Activated naive CD4-positive, alpha-beta T cell treated with Interleukin-2 at 50 U/mL for 16 hours (primary cell): ENCODE measurements at places on chromosomes 4 and X.

GRCh38 chrX:40285876-40286275 is 188.1 kb upstream of the BCOR start:
- no peak for DNase-seq

- no peak for DNase-seq
Observed at GRCh38 chr4:100782356-100782755, 264.5 kb upstream of the EMCN start.

DNA sequence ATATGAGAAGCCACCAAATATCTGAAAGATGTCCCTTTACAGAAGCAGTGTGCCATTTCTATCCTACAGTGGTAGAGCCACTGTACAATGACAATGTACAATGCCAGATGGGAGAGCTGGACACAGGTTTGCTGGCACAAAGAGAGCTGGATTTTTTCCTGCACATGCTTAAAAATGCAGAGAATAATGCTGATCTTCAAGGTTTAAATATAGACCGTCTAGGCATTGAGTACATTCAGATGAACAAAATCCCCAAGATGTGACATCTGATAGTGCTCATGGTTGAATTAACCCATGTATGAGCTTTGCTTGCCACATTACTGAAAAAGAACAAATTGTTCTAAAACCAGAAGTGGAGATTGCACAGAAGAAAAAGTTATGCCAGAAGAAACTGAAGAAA is 11.7 kb downstream of the ADGRL3 start:
- DNase-seq: no peak

GRCh38 chr4:77446601-77447000 is 159.0 kb upstream of the CXCL13 start:
- DNase-seq: no peak

GRCh38 chr4:145308598-145308997 is 128.2 kb upstream of the OTUD4 start:
- DNase-seq: no peak

DNA sequence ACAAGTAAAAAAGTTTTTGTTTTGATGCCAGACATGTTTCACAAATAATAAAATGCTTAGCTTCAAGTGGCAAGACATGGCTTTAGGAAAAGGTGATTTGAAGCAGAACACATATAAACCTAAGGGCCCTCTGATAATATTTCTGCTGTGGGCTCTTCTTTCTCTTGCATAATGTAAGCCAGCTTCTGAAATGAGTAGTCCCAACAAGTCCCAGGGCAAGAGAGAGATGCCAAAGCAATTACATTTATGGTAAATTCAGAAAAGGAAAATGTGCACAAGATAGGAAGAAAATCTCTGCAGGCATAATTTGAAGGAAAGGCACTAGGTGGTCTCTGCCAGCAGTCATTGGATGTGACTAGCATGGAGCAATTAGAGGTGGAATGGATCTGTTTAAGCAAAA is 170.8 kb upstream of the GALNT7 start:
- DNase-seq: no peak

DNA sequence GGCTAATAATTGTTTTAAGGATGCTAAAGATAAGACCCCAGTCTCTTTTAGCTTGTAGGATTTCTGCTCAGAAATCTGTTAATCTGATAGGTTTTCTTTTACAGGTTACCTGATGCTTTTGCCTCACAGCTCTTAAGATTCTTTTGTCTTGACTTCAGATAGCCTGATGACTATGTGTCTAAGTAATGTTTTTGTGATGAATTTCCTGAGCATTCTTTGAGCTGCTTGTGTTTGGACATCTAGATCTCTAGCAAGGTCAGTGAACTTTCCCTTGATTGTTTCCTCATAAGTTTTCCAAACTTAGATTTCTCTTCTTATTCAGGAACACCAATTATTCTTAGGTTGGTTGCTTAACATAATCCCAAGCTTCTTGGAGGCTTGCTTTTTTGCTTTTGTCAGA is 104.1 kb downstream of the ZNF518B start:
- DNase-seq: no peak

DNA sequence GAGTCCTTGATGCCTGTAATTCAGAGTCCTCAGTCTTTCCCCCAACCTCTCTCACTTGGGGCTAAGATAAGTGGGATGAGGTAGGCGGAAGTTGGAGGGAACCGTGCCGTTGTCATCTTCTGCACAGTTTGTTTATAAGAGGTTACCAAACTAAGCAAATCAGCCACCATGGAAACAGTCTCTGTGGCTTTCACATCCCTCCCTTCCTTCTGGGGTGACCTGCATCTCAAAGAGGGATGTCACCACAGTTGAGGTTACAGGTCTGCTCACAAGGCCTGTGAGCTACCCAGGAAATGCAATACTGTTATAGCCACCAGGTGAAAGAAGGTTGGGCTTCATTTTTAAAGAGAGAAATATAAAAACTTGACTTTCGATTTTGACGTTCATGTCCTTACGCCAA is 26.3 kb downstream of the RTL5 start:
- peak; percentile 44 for DNase-seq

DNA sequence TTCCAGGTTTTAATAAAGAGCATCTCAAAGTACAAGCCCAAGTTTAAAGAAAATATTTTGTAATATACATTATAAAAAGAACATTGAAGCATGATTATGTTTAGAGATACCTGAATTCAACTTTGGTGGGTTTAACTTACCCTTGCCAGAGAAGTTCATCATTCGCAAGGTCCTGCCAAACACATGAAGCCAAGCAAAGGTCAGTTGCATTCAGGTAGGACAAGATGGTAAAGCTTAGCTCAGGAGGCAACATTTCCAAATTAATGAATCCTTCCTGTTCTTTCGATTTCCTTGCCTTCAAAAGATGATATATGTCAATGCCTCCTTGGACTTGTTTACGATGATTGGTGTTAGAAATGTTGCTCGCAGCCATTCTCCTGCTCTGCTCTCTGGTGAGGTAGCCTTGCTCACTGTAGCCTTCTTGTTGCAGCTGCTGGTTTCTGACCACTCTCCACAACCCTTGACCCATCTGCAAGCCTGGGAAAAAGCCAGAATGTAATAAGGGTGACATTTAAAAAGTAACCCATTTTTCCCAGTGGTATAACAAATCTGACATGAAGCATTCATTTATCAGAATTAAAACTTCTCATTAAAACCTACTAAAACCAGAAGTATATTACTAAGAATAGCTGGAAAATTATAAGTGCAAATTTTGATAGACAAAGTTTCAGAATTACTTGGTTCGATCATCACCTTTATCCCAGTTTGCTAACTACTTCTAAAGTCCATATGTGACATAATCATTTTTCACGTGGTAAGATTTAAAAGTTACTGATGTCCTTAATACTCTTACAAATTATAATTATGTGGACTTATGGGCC is 20.6 kb downstream of the FBXO8 start:
- no peak for DNase-seq

DNA sequence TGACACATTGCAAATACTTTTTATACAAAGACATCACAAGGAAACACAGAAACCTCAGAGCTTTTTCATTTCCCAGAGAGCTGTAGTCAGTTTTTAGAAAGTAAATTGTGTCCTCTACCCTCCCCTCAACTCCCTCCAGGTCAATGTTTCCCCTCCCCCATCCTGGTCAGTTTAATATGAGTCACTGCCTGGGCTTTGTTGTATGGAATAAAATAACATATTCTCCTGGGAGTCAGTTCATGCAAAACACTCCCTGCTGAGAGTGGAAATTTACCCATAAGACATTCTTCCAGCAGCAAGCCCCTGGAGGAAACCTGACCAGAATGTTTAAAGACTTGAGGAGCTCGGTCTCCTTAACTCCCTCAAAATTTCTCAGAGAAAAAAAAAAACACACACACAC is 270.1 kb upstream of the LDB2 start:
- DNase-seq: no peak

- DNase-seq: no peak
Observed at GRCh38 chr4:53702334-53703266, 111.3 kb upstream of the LNX1 start.

- no peak for DNase-seq
Observed at GRCh38 chr4:52212702-52213101, 161.6 kb downstream of the SPATA18 start.

DNA sequence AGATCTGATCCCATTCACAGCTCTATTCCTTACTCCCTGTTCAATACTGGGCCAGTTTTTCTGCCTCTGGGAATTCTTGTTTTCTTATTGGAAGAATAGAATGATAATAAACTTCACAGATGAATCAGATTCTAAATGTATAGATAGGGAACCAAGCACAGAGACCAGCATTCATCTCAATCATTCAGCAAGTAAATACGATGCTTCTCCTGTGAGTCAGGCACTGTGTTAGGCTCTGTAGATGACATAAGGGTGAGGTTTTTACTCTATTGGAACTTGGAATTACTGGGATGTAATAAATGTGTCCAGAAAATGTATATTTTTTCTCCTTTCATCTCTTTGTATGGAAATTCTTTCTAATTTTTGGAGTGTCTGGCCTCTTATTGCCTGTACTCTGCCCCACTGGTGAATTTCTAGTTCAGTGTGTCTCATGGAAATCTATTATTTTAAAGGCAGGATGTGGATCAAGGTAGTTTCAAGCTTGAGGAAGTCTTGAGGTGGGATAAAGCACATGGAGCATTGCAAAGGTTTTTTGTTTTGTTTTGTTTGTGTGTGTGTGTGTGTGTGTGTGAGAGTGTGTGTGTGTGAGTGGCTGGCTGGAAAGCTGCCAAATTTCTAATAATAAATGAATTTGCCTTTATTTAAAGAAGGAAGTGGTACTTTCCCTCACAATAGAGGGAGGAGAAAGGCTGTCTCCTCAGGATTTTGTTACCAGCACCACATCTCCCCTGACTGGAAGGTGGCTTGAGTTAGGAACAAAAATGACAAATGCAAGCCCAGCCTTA is 117.9 kb upstream of the HS3ST1 start:
- DNase-seq: no peak

- no peak for DNase-seq
Observed at GRCh38 chrX:153458476-153458875, 11.9 kb downstream of the HAUS7 start.

- DNase-seq: no peak
Observed at GRCh38 chr4:823761-824460, 2.0 kb downstream of the CPLX1 start.

DNA sequence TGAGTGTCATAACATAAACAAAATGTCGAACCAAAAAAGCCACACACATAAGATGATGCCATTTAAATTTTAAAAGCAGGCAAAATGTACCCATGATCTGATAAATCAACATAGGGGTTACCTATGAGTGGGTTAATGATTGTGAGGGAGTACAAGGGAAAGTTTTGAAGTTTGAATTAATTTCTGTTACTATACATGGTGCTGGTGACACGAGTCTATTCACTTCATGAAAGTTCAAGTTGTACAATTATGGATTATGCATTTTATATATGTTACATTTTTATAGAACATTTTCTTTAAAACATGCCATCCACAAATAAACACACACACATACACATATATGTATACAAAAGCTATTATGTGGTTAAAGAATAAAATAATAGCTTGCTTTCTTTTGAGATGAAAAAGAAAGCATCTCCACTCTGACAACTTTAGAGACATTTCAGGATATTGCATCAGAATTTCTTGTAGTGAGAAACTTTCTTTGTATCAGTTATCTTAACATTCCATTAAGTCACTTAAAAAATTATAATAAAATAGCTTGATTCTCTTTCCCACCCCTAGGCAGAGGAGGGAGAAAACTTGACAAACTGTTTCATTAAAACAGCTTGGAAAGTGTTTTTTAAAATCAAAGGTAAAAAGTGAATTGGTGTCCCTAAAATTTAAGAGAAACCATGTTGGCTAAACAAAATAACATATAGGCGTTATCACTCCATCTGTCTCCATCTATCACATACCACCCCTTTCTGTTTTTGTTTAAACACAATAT is 891.8 kb upstream of the NDST4 start:
- no peak for DNase-seq

DNA sequence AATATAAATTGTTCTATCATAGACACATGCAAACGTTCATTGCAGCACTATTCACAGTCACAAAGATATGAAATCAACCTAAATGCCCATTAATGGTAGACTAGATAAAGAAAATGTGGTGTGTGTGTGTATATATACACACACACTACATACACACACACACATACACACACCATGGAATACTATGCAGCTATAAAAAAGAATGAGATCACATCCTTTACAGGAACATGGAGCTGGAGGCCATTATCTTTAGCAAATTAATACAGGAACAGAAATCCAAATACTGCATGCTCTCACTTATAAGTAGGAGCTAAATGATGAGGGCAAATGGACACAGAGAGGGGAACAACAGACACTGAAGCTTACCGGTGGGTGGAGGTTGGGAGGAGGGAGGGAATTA is 65.2 kb downstream of the MTHFD2L start:
- DNase-seq: no peak

- DNase-seq: peak; percentile 27
Observed at GRCh38 chrX:131802836-131803626, 220.1 kb upstream of the STK26 start.

DNA sequence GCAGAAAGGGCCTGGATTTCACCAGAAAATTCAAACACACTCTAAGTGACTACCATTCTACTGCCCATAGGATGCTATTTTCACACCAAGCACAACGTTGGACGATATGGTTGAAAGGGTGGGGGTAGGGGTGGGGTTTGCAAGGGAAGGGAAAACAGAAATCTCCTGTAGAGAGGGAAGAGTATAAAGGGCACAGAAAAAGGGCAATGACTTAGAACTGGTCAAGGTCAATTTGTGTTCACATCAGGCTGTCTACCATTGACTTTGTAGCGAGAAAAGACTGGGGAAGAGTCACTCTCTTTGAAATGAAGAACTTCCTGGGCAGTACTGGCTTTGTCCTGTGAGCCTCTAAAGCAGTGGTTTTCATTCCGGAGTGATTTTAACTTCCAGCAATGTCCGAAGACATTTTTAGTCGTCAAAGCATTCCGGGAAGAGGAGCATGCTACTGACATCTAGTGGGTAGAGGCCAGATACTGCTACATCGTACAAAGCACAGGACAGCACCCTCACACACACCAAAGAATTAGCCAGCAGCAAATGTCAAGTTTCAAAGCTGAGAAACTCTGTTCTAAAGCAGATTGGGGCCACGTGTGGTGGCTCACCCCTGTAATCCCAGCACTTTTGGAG is 48.4 kb upstream of the SLC7A3 start:
- no peak for DNase-seq

DNA sequence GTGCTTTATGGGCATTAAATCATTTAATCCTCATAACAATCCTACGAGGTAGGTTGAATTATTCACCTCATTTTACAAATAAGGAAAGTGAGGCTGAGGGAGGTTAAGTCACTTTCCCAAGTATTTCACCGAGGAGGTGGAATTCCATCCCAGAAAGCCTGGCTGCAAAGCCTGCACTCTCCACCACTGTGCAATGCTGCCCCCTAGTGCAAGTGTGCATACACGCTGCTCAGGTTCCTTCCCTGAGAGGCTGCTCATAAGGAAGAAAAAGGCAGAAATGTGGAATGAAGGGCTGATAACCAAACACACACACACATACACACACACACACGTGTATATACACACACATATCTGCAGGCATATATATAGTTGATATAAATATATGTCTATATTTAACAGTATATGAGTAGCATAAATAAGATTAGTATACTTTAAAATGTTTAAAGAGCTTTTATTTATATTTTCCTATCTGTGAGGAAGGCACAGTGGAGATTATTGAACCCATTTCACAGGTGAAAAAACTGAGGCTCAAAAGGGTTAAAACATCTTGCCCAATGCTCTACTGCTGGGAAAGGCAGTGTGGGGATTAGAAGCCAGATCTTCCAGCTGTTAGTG is 714.5 kb upstream of the TENM3 start:
- DNase-seq: no peak
